ENCODE measurements at places on chromosomes 3 and 15.

GRCh38 chr3:46722443-46722842 is 4.8 kb upstream of the PRSS50 start:
- DNase-seq = no peak

- no peak for DNase-seq
These were observed 243.8 kb upstream of the CHRM5 start for GRCh38 chr15:33724321-33725036.

DNA sequence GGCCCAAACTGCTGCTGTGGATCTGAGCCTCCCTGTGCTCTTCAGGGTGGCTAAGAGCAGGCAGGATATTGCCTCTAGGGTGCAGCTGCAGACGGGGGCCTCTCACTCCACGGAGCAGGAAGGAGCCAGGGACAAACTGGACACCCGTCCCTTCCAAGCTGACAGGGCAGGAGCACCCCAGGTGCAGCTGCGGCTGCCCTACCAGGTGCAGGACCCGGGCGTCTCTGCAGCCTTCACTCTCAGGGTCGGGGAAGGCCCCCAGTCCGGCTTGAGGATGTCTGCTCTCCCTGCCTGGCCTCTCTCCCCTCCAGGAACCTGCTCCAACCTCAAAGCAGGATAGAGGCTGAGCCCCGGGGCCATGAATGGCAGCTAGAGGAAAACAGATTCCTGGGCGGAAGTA is 1554.9 kb upstream of the CADM2 start:
- no peak for DNase-seq

DNA sequence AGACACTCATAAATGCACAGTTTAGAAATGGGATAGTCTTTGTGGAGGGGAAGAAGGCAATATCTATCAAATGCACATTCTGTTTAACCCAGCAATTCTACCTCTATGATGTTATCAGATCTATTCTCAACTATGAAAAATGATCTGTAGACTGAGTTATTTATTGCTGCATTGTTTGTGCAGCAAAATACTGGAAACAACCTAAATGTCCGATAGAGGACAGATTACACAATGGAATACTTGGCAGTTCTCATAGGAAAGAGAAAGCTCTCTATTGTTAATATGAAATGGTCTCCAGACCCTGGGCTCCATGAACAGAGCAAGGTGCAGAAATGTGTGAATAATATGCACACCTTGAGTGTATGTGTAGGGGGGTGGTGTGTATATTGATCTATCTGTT is 49.0 kb upstream of the SELENOK start:
- no peak for DNase-seq

- no peak for DNase-seq
These were observed 129.5 kb downstream of the TFDP2 start for GRCh38 chr3:142019794-142020320.

GRCh38 chr15:28861031-28861534 is 12.6 kb upstream of the GOLGA6L7 start:
- no peak for DNase-seq

GRCh38 chr3:37660782-37661181 is 200.9 kb upstream of the CTDSPL start:
- no peak for DNase-seq

DNA sequence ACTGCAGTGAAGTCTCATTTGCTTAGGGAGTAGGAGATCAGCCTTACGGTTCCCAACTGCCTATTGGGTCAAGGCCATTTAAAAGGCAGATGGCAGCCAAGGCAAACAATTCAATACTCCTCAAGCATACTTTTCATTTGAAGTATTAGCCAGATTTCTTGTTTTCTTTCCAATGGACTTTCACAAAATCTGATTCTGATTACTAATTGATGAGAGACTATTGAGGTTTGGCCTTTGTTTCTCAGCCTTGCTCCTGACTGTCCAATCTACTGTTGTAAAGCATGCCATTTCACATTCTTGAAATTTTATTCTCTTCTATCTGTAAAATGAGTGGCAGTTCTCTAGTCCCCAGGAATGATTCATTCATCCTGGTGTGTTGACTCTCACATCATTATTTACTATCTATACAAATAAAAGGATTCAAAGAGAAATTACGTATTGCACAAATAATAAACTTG is 166.2 kb upstream of the TGFBR2 start:
- no peak for DNase-seq

DNA sequence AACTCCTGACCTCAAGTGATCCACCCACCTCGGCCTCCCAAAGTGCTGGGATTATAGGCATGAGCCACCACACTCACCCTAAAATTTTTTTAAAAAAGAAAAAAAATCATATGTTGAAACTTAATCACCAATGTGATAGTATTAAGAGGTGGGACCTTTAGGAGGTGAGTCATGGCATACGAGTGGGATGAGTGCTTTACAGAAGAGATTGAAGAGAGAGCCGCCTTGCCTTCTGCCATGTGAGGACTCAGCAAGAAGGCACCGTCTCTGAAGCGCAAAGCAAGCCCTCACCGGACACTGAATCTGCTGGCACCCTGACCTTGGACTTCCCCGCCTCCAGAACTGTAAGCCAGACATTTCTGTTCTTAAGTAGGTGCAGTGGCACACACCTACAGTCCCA is 5.5 kb downstream of the ARPIN start:
- no peak for DNase-seq

GRCh38 chr3:27208961-27209616 is 160.1 kb downstream of the NEK10 start:
- DNase-seq = no peak

DNA sequence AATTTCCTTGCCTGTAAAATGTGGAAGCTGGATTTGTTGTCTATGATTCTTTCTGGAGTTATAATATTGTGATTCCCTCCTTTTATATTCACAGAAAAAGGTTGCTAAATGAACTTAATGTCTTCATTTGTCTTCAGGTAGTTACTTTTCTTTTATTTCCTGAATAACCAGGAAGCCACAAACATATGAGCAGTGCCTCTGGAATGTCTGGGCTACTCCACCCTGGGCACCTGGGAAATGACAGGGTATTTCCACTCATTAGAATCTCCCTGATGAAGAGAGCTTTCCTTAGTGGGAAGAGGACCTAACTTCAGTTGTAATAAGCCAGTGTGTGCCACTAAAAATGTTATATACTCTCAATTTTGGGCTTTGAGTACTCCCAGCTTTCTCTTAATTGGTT is 3.8 kb upstream of the SLMAP start:
- DNase-seq = no peak

DNA sequence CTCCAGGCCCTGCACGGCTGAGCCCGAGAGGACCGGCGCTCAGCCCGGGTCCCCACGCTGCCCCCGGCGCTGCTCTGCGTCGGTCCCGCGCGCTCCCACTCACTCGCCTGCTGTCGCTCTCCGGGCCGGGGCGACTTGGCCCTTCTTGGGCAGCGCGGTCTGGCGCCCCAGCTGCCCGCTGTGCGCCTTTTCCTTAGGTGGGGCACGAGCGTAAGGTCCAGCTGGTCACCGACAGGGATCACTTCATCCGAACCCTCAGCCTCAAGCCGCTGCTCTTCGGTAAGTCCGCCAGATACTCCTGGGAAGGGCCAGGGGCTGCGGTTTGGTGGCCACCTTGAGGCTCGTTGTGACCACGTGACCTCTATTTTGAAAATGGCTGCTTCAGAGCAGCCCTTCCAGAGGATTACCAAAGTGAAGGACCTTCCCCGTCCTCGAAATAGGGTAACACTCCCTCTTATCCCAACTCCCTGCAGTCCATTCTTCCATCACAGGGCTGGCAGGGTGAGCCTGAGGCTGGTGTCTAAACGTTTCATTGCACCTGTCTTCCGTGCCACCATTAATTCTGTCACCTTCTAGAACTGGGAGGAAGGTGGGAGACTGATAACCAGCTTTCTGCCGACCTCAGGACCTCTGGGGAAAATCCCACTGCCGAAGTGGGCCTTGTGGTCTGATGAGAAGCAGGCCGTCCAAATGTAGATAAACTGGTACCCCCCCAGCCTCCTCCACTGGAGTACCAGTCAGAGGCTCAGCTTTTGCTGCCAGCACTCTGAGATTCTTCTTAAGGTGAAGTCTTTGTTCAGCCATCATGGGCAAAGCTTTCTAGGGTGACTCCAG is 812 bp downstream of the P4HTM start:
- peak; percentile 23 for DNase-seq

- no peak for DNase-seq
These were observed 57.1 kb downstream of the TP63 start for GRCh38 chr3:189688262-189688661.

DNA sequence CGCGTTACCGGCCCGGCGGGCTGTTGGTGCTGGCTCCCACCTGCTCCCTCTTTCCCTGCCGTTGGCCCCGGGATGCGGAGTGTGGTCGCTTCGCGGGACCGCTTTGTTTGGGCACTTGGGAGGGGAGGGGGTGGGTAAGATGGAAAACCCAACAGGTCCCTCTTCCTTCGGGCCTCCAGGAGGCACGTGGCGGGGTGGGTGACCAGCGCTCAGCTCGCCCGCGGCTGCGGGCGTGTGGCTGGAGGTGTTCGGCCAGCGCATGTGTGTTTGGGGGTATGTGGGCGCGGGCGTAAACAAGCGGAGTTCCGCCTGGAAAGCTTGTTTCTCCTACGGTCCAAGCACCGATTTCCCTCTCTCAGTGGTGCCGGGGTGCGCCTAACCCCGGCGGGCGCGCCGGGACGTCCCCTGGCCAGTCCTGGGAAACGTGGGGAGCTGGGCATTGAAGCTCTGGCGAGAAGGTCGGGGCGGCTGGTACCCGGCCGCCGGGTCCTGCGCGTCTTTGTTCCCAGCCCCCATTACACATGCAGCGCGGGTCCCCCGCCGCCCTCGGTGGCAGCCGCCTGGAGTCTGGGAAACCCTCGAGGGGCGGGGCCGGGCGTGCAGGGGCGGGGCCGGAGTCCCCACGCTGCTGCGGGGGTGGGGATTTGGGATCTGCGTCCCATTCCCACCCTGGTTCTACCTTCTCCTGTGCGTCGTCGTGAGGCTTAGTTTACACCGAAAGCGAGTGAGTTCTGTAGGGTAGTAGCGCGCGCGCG is 1.4 kb downstream of the ACVR2B start:
- peak; percentile 83 for DNase-seq

DNA sequence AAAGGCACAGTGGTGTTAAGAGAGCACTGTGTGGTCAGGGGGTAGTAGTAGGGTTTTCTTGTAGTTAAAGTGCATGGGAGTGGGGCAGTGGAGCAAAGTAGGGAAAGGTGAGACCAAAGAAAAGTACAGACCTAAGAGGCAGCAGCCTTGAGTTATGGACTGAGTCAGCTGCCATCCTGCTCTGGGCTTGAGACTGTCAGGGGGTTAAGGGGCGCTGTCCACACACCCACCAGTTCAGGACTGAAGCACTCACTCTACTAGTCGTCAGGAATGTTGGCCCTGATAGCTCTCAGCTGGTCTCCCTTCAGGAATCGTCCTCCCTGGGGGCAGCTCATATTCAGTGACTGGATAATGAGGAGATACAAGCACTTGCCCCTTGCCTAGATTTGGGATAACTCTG is 7.9 kb downstream of the CCR4 start:
- DNase-seq = no peak

DNA sequence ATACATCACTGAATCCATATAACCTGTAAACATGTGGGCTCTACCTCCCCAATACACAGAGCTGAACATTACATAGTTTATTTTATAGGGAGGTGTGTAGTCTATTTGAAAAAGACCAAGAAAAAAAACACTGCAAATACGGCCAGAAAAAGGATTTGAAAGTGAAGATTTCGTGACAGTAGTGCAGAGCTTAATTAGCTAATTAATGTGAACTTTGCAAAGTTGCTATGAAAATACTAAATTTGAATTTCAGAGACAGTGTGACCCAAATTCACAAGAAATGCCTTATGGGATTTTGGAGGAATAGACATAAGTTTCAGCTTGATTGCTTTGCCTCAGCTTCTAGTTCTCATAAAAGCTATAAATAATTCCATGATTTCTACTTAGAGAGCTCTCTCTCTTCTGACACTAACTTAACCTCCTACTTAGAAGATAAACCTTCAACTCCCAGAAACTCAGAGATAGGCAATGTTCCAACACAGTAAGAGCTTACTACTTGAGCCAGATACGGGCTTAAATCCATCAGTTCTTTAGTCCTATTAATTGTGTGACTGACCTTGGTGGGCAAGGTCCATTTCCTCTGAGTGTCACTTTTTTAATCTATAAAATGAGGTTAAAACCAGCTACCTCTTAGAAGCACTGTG is 87.3 kb upstream of the THBS1 start:
- DNase-seq = no peak

- DNase-seq = no peak
These were observed 238.7 kb upstream of the TMCO5A start for GRCh38 chr15:37695719-37696118.

DNA sequence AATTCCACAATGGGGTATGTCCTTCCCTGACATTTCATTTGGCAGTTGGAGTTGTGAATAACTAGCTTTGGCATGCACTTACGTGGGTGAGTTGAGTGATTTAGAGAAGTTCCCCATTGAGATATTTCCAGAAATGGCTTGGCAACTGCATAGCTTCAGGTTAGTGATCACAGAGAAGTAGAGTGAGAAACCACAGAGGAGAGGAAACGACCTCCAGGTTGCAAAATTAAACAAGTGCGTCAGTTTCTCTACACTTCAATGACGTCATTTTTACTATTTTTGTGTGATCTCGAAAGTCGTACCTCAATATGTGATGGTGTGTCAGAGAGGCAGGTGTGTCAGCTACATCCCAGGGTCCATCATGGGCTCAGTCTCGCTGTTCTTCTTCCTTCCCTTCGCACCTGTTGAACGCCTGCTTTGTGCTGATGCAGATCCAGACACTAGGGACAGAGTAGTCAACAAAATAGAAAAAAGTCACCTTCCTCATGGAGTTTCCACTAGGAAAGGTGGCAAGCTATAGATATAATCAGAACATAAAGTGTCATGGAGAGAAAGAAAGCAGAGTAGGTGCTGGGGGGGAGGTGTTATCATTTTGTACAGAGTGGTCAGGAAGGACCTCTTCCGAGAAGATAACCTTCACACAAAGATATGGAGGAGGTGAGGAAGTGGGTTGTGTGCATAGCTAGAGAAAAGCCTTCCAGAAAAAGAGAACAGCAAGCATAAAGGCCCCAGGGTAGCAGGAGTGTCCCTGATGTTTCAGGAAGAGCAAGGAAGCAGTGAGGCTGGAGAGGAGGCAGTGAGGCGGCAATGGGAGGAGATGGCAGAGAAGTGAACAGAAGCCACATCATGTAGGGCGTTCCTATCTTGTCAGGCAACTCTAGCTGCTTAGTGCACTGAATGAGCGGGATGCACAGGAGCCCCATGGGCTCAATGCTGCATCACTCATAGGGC is 75.6 kb downstream of the MCTP2 start:
- no peak for DNase-seq

GRCh38 chr3:54192026-54192425 is 69.7 kb downstream of the CACNA2D3 start:
- DNase-seq = no peak
